ENCODE measurements at places on chromosomes 2 and 18.

GRCh38 chr18:77052983-77053309 lies 79.6 kb downstream of the MBP start:
- DNase-seq: no peak

DNA sequence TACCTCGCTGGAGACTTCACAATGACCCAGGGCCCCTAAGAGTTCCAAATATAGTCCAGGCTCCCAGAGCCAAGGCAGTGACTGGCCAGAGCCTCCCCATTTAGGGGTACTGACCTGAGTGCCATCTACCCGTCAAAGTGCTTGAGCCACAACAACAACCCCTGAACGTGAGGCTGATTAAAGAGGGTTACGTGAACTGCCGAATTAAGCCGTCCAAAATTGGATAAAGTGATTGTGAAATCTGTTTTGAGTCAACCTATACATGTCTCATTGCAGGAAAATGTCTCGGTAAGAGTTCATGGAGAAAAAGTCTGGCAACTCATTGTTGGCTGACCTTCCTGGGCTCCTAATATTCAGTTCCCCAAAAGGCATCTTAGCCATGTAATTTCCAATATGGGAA lies 116.3 kb downstream of the TTC32 start:
- DNase-seq: no peak

DNA sequence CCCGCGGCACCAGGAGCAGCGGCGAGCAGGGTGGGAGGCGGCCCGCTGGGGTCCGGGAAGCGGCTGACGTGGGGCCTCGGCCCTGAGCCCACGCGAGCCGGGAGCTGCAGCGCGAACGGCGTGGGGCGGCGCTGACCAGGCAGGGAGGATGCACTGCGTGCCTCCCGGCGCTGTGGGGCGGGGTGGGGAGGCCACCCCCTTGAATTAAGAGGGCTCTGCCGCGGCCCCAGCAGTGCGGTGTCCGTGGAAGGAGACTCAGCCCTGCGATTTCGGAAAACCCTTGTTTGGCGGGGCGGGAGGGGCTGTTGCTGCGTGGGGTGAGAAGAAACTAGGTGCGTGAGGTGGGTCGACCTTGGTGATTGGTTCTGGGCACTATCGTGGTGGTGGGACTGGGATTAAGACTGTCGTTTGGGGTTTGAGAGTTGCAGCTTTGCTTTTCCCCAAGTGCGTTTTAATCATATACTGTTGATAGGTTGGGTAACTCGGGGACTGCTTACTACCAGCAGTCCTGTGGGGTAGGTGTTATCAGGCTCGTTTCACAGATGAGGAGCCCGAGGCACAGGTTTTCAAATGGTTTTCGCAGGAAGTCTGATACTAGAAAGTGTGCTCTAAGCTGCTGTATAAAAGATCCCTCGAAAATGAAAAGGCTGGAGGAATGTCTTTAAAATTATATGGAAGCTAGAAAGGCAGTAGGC lies 722 bp downstream of the ACSL3 start:
- peak; percentile 13 for DNase-seq

GRCh38 chr2:85666435-85667316 lies 1.3 kb downstream of the SFTPB start:
- DNase-seq: no peak

DNA sequence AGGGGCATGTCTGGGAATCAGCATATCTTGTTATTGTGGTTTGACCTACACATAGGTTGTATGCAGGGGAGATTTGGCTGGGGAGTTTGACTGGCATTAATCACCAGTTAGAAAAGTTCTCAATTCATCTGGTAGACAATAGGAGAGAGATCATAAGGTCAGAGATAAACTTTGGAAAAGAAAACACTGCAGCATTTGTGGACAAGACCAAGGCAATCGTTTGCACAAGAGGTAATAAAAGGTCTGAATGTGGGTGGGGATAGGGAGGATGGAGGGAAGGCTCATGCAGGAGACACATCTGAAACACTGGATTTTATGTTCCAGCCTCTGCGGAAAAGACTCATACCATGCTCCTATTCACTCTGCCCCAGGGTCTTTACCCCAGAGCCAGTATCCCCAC lies 136.9 kb downstream of the MAIP1 start:
- no peak for DNase-seq

GRCh38 chr18:62716619-62717168 lies 1.4 kb downstream of the PHLPP1 start:
- DNase-seq: peak; percentile 23

GRCh38 chr2:232809349-232810124 lies 33.2 kb upstream of the KCNJ13 start:
- no peak for DNase-seq

DNA sequence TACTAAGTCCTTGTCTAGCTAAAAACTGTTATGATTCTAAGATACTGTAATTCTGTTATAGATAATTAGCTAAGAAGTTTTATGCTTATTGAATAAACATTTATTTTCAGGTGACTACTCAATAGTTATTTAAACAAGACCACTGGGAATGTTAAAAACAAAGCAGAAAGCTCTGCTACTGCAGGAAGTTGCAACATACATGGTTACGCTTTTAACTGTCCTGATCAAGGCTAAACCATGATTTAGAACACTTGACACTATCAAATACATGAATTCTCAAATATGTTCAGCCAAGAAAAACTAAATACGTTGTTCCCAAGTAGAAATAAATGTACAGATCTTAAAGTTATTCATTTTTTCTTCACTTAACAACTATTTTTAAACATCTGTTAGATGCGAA lies 263.9 kb downstream of the NCKAP5 start:
- no peak for DNase-seq

DNA sequence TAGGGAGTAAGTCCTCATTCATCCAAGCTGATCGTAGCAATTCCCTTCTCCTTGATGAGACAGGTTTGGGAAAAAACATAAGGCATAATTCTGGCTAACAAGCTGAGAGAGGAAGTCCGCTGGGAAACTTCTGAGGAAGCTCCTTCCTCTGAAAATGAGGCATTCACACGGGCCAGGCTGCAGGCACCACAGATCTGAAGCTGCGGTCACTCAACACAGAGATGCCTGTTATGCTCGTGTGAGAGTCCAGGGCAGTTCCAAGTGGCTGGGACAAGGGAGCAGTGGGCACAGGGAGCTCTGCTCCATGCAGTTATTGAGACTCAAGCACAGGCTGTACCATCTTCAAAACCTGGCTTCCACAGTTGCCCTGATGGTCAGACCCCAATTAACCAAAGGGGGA lies 200.9 kb upstream of the ID2 start:
- DNase-seq: no peak

- no peak for DNase-seq
Observed at GRCh38 chr2:226828191-226828590, 7.7 kb upstream of the RHBDD1 start.

GRCh38 chr2:60533101-60534051 lies 20.1 kb downstream of the BCL11A start:
- DNase-seq: no peak

- no peak for DNase-seq
Observed at GRCh38 chr18:39025531-39025930, 1459.9 kb upstream of the CELF4 start.

- no peak for DNase-seq
Observed at GRCh38 chr2:157307021-157307420, 18.6 kb downstream of the ERMN start.

GRCh38 chr2:210474776-210475175 lies 1.8 kb downstream of the LANCL1 start:
- DNase-seq: no peak

GRCh38 chr2:79993144-79993543 lies 311.4 kb downstream of the LRRTM1 start:
- no peak for DNase-seq

GRCh38 chr2:46518861-46519260 lies 39.5 kb downstream of the TMEM247 start:
- DNase-seq: no peak

- no peak for DNase-seq
Observed at GRCh38 chr18:10006311-10006893, 92.6 kb downstream of the VAPA start.

DNA sequence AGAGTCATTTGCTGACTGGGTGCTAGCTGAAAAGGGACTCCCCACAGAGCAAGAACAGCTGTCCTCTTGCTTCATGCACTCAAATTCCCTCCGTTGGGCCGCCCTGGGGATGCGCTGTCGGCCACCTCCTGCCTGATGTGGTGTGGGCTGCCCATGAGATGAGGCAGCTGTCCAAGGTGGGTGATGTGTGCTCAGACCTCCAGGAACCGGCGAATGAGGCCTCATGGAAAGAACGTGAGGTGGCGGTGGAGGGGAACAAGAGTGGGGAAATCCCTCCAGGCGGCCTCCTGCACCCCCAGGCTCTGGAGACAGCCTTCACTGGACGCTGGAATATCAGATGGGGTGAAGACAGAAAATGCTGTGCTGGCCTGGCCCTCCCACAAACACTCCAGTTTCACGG lies 79.8 kb downstream of the LONRF2 start:
- DNase-seq: no peak

GRCh38 chr2:218831378-218831990 lies at the start of gene PRKAG3:
Gene PRKAG3 (minus strand): TSS chr2:218831803.
- no peak for DNase-seq

DNA sequence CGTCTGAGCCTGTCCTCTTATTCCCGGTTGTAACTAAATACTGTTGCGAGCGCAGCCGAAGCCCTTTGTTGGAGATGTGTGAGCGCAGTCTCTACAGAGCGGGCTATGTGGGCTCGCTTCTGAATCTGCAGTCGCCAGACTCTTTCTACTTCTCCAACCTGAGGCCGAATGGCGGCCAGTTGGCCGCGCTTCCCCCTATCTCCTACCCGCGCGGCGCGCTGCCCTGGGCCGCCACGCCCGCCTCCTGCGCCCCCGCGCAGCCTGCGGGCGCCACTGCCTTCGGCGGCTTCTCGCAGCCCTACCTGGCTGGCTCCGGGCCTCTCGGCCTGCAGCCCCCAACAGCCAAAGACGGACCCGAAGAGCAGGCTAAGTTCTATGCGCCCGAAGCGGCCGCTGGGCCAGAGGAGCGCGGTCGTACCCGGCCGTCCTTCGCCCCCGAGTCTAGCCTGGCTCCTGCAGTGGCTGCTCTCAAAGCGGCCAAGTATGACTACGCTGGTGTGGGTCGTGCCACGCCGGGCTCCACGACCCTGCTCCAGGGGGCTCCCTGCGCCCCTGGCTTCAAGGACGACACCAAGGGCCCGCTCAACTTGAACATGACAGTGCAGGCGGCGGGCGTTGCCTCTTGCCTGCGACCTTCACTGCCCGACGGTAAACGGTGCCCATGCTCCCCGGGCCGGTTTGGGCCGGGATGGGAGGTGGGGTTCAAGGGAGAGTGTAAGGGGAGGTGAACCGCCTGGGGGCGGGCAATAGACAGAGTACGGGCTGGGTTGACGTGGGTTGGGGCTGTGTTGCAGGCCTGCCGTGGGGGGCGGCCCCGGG lies at the start of gene HOXD12:
Gene HOXD12 (plus strand): TSS at position 68 of the 819 bp plus-strand sequence. CDS start 7 bp downstream, at position 75.
- DNase-seq: no peak

GRCh38 chr2:65437392-65438135 lies 5.2 kb upstream of the SPRED2 start:
- DNase-seq: no peak

DNA sequence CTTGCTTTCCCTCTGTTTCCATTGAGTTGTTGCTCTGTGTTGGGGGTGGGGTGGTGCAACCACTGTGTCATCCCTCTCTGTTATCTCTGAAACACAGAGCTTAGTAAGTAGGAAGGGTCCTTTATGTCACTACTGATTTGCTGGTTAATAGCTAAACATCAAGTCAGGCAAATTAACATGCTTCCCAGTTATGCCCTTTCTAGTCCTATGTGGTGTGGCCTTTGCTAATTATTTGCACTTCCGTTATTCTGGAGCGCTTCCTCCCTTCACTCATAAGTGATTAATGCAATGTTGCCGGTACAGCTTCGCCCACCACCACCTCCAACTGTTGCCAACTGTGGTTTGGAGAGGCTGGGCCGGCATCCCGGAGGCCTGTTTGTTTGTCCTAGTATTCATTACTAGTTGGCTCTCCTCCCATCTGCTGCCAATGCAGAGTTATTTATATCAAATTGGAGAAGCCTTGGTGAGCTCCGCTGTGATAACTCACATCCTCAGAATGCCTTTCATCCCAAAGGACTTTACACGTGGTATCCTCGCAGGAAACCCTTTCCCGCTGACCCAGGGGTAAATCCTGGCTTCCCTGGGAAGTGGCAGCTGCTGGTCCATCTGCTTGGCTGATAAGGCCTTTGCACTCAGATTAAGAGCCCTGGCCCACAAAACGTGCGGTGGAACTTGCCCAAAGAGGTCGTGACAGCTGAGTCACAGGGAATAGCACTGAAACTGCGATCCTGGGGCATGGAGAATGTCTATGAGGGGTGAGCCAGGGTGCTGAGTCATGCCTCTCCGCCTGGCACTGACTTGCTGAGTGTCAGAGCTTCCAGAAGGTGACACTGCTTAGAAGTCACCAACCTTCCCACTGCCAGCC lies 72.0 kb upstream of the ZCCHC2 start:
- no peak for DNase-seq

- no peak for DNase-seq
Observed at GRCh38 chr2:220555961-220556630, 928.7 kb downstream of the SLC4A3 start.

- DNase-seq: no peak
Observed at GRCh38 chr2:102486941-102487702, 14.1 kb downstream of the SLC9A4 start.

- DNase-seq: no peak
Observed at GRCh38 chr2:1951586-1951985, 207.3 kb upstream of the PXDN start.

DNA sequence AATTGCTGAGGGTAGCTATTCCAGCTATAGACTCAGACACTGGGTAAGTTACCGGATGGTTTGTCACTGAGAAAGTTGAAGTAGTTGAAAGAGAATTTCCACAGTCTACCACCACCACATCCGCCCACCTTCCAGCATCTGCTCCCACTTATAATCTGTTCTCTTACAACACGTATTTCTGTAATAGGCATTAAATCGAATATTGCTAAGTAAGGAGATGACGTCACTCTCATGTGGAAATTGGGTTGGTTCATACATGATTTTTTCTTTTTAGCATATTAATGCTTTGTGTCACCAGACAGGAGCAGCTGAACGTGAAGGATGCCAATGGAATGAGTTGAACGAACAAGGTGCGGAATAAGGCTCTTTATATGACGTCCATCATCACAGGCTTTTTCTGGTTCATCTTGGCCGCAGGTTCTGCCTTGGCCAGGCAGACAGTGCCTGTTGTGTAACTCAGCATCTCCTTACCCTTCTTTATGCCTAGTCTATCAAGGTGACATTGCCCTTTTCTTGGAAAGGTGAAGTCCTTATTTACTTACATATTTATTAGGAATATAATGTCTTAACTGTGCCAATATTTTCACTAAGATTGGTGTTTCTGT lies 45.9 kb downstream of the THUMPD2 start:
- no peak for DNase-seq

DNA sequence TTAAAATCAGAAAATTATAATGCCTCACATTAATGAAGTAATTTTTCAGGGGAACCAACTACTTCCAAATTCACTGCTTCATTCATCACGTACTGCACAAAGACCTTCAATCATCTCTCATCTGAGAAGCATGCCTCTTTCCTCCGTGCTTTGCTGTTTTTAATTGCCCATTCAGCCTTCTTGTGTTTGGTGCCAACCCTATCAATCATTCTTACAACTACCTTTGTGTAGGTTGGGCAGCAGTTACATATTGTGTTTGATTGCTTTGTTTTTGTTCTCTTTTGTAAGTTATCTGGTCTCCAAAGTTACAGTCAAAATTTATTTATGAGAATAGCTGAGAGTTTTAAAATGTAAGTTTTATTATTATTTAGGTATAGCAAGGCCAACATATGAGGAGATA lies 549.0 kb upstream of the SLC8A1 start:
- DNase-seq: no peak

- DNase-seq: no peak
Observed at GRCh38 chr2:160347269-160347863, 146.2 kb downstream of the RBMS1 start.

Measured in activated T-helper 1 cell treated with Interleukin-2 at 50 U/mL for 16 hours (primary cell).